ENCODE measurements at places on chromosomes 2 and 18.
A peak's percentile ranks its signal among the peaks of the same experiment; 100 is the strongest.

DNA sequence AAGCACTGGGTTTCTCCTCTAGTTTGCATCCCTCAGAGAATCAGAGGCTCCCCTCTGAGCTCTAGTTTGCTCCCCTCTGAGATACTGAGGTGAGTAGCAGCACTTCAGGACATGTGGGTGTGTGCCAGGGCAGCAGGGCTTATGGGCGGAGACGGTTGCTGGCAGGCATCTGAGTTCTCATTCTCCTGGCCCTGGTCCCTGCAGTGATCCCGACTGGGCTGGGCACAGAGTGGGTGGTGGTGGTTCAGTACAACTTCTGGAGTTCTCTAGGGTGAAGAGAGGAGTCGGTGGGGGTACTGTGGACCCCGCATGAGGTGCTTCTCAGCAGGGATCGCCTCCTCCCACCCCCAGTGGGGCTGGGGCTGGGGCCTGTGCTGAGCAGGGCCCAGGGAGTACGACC is 47.9 kb downstream of the BOLA3 start:
- peak; percentile 44 for DNase-seq

- DNase-seq: no peak
Measured at GRCh38 chr2:230455005-230455684, 39.1 kb downstream of the SP100 start.

DNA sequence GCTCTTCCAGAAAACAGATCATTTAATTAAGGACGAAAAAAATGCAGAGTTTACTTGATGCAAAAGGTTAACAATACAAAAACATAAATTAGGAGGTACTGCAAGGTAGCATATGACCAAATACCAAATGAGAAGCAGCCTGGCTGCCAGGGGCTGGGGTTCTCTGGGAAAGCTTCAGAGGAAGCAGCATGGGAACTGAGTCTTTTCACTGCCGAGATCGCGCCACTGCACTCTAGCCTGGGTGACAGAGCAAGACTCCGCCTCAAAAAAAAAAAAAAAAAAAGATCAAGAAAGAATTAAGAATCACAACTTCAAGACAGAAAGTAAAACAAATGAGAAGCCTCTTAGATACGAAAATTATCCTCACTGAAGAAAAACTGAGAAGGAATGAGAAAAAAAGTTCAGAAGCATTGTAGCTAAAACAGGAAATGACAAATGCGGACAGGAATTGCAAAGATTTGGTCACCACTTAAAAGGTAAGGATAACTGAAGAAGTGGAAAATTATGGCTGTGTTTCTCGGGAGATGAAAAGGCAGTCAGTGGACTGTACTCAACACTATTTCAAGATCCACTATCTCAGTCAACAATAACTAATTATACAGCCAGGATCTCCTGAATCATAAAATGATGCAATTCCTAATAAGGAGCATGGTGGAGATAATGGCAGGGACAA is 4.3 kb downstream of the SEPTIN10 start:
- no peak for DNase-seq

- no peak for DNase-seq
Measured at GRCh38 chr18:2982022-2982421, 30.9 kb downstream of the LPIN2 start.

GRCh38 chr2:44218771-44219170 is 50.1 kb downstream of the PPM1B start:
- no peak for DNase-seq

GRCh38 chr2:45782436-45782835 is 131.0 kb downstream of the PRKCE start:
- no peak for DNase-seq

DNA sequence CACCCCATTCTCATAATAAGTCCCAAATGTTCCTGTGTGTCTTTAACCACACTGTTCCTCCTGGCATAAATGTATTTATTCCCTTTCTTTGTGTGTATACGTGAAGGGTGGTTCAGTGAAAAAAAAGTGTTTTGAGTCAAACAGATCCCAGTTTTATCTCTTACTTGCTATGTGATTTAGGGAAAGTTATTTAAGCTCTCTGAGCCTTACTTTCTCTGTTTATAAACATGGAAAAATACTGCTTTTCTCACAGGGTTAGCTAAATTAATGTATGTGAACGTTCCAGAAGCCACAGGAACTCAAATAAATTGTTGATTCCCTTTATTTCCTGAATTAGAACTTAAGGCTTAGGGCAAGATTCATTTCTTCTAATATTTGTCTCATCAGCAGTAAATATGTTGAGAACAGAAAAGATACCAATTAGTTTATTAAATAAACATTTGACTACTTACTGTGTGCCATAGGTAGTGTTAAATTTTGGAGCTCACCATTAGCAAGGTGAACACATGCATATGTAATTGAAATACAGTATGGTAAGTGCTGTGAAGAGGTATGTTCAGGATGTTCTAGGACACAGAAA is 33.2 kb downstream of the RALBP1 start:
- DNase-seq: no peak

DNA sequence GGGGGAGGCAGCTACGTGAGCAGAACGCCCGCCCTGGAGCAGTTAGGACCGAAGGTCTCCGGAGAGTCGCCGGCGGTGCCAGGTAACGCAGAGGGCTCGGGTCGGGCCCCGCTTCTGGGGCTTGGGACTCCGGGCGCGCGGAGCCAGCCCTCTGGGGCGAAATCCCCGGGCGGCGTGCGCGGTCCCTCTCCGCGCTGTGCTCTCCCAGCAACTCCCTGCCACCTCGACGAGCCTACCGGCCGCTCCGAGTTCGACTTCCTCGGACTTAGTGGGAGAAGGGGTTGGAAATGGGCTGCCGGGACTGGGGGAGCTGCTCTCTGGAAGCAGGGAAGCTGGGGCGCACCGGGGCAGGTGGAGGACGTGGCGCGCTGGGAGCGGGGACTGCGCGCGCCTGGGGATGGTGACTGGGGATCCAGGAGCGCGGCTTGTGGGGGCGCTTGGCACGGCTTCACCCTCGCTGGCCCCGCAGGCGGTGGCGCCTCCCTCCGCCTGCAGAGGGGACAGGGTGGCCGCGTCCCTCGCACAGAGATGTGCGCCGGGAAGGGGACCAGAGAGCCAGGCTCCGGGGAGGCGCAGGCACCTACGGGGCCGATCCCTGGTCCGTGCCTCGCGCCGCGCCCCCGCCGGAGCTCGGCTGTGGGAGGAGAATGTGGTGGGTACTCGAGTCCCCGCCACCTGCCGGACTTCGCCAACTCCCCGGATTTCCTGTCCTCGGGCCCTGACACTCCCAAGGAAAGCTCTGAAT is 688 bp downstream of the CDH20 start:
- DNase-seq: peak; percentile 15

- DNase-seq: peak; percentile 78
Measured at GRCh38 chr18:13112982-13113381, 105.6 kb upstream of the LDLRAD4 start.

GRCh38 chr2:235852526-235852920 is 315.7 kb downstream of the GBX2 start:
- no peak for DNase-seq

- DNase-seq: no peak
Measured at GRCh38 chr2:227366769-227367426, 12.2 kb downstream of the TM4SF20 start.

DNA sequence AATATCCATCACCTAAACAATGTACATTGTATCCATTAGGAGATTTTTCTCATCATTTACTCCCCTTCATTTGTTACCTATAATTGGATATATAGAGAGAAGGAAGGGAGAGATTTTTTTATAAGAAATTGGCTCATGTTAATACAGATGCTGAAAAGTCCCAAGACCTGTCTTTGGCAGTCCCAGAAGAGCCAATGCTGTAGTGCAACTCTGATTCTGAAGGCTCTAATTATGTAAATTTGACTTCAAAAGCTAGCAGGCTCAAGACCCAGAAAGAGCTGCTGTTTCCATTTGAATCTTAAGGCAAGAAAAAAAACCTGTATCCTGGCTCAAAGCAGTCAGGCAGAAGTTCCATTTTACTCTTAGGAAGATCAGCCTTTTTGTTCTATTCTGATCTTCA is 1245.5 kb upstream of the FAM98A start:
- no peak for DNase-seq

GRCh38 chr2:75506101-75506697 is 54.5 kb downstream of the EVA1A start:
- no peak for DNase-seq

- DNase-seq: no peak
Measured at GRCh38 chr18:582465-582864, 2.3 kb downstream of the CETN1 start.

- no peak for DNase-seq
Measured at GRCh38 chr2:73067043-73067442, 4.5 kb downstream of the SFXN5 start.

- no peak for DNase-seq
Measured at GRCh38 chr2:1907291-1907690, 163.0 kb upstream of the PXDN start.

DNA sequence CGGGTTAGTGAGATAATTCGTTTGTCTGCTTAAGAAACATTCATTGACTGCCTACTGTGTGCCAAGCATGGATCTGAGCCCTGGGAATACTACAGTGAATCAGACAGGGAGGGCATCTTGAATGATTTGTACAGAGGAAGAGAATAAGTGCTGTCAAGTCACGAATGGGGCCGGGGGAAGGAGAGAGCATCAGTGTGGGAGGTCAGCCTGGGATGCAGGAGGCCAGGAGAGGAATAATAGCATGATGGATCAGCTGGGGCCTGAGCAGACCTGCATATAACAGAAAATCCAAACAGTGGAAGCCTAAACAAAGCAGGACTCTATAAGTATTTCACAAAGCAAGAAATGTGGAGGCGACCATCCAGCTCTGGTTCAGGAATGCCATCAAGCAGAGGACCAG is 55.4 kb upstream of the PAX8 start:
- DNase-seq: no peak

- DNase-seq: no peak
Measured at GRCh38 chr2:4122726-4123125, 419.4 kb downstream of the DCDC2C start.

DNA sequence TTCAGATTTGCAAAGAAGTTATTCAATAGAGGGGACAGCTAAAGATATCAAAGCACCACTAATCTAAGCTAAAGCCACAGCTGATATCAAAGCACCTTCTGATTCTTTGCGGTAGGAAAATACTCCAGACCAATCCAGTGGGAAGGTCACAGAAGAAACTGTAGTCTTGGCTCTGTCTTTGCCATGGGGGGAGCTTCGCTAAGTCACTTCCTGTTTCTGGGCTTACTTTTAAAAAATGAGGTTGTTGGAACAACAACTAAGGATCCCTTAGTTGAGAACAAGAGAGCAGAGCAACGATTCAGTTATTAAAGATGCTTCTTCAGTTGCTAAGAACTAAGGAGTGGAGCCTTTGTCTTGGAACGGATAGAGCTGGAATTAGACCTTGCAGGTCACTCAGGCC is 12.2 kb downstream of the LPIN1 start:
- no peak for DNase-seq

- DNase-seq: no peak
Measured at GRCh38 chr2:18167871-18168270, 289.4 kb downstream of the KCNS3 start.

DNA sequence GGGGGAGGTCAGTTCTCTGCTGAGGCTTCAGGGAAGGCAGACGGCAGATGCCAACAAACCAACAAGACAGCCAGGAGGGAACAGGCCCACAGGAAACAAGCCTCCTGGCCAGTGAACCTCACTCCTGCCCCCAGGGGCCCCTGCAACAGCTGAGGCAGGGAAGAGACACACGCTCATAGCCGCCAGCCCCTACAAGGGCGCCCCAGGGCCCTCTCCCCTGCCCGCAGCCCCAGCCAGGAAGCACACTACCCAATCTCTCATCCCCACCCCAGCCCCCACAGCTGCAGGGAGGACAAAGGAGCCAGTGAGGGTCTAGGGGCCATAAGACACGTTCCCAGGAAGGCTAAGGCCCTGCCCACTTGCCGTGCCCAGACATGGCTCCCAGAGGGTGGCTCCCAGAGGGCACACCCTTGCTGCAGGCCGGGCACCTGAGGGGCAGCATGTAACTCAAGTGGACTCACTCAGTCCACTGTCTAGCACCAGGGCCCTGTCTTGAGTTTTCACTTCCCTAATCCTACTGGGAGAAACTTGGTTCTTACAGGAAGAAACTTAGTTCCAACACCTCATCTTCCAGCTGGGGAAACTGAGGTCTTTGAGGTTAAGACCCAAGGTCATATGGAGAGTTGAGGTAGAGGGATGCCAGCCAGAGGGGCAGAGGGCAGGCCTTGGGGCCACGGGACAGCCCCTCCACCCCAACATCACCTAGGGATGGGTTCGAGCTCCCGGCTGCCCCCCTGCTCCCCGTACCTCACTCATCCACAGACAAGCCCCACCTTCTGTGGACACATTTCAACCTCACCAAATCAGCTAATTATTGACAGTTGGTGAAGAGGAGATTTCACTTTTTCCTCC is 37.3 kb downstream of the EMX1 start:
- DNase-seq: no peak

- no peak for DNase-seq
Measured at GRCh38 chr2:42424033-42424432, 63.0 kb upstream of the COX7A2L start.

- no peak for DNase-seq
Measured at GRCh38 chr18:24420551-24420950, 5.9 kb upstream of the IMPACT start.

- DNase-seq: no peak
Measured at GRCh38 chr2:124323321-124323720, 298.2 kb downstream of the CNTNAP5 start.

Measured in cerebellum (tissue), 4 donors.